ENCODE measurements at places on chromosomes 11 and 22.
A peak's percentile ranks its signal among the peaks of the same experiment; 100 is the strongest.

DNA sequence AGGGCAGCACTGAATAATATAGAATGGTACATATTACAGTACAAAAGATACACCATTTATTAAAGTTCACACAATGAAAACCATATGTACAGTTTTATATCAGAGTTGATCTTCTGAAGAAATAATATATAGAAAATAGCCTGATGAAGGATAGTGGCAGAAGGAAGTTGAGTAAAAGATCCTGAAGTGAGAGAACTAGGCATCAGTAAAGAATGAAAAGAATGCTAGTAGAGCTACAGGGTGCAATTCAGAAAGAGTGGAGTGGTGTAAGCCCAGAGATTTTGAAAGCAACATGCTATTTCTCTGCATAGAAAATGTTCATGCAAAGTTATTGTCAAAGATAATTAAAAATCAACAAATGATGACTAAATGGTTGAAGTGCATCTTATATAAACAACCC is 1552.7 kb upstream of the TENM4 start:
- DNase-seq, result no peak

GRCh38 chr11:17687946-17688670 is 31.3 kb upstream of the MYOD1 start:
- DNase-seq, result no peak

DNA sequence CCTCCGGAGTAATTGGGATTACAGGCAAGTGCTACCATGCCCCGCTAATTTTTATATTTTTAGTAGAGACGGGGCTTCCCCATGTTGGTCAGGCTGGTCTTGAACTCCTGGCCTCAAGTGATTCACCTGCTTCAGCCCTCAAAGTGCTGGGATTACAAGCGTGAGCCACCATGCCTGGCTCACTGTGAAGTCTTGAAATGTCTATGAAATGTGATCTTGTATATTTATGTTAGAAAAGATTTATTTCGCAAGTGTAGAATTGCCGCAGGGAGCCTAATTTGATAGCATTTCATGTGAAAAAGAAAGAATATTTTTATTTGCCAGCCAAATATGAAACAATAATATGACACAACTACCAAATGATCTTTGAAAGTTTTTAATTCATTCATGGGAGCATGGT is 52.1 kb downstream of the GRAMD1B start:
- DNase-seq, result no peak

DNA sequence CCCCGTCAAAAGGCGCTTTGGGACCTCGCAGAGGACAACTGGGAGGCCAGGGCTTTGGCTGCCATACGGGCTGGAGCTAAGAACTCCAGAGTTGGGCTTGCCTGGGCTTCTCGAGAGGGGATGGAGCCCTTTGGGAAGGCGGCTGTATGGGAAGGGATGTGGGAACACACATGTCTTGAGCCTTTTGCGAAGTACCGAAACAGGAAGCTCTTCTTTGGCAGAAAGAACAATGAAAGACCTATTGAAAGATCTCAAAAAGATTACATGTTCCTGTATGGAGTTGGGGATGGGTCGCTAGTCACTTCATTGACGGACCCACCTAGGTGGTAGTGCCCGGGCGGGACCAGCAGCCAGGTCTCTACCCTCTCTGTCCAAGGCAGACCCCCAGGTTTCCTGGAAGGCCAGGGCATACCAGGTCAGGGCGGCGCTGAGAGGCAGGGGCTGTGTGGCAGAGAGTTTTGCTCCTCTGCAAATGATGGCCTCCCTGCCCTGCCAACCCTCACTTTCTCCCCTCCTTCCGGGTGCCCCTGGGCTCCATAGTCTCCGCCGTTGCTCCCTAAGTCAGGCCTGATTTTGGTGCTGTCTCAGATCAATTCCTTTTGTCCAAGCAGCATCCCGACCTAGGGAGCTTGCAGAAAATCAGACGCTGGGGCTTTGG is 1.0 kb downstream of the ST14 start:
- no peak for DNase-seq

GRCh38 chr11:66676931-66677598 is 622 bp downstream of the RBM4B start:
- no peak for DNase-seq

GRCh38 chr11:57639321-57640067 is 10.2 kb downstream of the YPEL4 start:
- DNase-seq, result peak; percentile 57

DNA sequence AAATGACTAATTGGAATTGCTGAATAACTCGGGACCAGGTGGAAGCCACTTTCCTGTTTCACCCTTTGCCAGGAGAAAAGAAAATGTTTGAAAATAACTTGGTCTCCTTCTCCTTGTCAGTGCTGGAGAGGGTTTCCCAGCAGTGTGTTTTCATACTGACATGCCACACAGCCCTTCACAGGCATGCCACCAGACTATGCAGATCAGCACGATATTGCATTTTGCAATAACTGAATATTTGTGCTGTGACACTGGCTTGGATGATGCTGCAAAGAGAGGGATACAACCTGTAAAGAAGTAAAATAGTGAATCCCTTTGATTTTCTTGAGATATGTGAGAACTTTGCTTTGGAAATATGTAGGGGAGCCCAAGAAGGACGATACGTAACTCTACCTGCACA is 200.0 kb upstream of the NAV2 start:
- no peak for DNase-seq

GRCh38 chr11:88739524-88739923 is 326.3 kb downstream of the GRM5 start:
- no peak for DNase-seq

- no peak for DNase-seq
These were observed 679.9 kb downstream of the KCNA4 start for GRCh38 chr11:29336727-29337575.

DNA sequence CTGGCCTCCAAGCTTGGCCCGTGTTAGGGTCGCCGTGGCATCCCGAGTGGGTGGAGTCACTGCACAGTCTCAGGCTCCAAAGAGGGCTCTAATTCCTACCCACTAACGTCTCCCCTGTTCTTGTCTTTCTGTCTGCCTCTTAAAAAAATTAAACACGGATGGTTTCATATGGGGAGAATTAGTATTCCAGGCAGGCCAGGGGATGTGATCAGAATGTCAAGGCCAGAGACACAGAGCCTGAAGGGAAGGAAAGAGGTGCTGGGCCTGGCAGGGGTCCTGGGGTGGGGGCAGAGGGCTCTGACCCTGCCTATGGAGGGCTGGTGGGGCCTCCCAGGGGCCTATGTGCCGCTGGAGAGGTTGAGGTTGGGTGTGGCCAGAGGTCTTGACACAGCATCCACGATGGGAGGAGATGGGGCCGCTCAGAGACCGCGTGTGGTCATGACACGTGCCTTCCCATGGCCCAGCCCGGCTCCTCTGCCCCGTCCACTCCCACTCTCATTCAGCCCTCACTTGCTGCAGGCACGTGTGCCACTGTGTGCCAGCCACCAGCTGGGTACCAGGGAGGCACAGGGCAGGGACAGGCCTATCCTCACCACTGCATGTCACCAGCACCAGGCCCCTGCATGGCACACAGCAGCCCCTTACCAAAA is 56.5 kb downstream of the FLRT1 start:
- no peak for DNase-seq

GRCh38 chr22:38566726-38567504 is 3.1 kb downstream of the DMC1 start:
- no peak for DNase-seq

DNA sequence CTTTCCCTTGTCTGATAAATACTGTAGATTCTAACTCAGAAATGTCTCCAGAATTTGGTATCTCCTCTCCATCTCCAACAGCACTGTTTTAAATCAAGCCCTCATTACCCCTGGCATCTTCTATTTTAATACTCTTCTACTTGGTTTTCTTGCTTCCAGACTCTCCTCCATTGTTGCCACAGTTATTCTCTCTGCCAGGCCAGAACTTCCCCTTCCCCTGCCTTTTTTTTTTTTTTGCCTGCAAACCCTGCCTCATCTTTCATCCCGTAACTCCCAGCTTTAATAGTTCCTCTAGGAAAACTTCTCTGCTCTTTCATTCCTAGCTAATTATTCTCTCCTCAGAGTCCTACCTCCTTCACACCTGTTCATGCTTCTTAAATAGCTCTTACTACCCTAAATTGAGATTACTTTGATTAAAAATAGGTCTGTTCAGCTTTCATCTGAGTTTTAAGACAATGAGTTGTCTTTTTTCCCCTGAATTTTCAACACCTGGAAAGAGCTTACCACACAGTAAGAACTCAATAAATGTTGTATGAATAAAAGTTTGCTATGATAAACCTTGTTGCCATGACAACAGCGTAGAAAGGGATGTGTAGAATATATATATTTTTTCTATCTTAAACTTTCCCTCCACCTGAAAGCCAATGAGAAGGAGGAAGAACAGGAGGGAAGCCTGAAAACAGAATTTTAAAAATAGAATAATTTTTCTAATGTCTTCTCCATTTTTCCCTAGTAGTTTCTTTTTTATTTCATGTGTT is 3.6 kb downstream of the IL18 start:
- DNase-seq, result no peak

DNA sequence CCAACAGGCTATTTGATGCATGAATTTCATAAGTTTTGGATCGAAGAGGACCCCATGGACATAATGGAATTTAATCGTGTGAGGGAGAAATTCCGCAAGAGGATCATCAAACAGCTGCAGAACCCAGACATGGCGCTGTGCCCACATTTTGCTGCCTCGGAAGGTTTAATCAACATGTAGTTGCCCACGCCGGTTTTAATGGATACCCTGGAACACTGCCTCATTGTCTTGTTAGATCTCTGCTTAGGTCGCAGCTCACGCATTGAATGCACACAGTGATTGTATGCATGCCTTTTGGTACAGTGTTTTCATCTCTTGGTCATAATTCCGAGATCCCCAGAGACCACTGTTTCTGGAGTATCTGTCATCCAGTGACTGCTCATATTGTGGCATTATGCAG is 46.8 kb downstream of the SLN start:
- DNase-seq, result no peak

- no peak for DNase-seq
These were observed 166.1 kb upstream of the NTM start for GRCh38 chr11:131204282-131204681.

DNA sequence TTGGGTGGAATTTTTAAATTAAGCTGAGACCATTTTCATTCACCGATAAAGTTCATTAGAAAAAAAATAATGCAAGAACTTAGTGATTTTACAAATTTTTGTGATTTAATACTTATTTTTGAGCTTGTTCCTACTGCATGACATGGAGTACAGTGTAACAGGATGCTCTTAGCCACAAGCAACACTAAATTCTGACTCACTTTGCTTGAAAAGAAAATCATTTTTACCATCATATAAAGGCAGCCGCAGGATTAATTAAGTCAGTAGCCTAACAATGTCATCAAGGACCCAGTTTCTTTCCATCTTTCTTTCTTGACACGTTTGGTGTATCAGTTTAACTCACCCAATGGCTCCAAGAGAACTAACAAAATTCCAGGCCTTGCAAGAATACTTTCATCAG is 540.3 kb upstream of the LUZP2 start:
- no peak for DNase-seq

- no peak for DNase-seq
These were observed 76.9 kb downstream of the BCR start for GRCh38 chr22:23256986-23257888.

- no peak for DNase-seq
These were observed 14.1 kb downstream of the WT1 start for GRCh38 chr11:32420937-32421901.

- DNase-seq, result no peak
These were observed 11.2 kb upstream of the LINC01488 start for GRCh38 chr11:69470301-69470700.

DNA sequence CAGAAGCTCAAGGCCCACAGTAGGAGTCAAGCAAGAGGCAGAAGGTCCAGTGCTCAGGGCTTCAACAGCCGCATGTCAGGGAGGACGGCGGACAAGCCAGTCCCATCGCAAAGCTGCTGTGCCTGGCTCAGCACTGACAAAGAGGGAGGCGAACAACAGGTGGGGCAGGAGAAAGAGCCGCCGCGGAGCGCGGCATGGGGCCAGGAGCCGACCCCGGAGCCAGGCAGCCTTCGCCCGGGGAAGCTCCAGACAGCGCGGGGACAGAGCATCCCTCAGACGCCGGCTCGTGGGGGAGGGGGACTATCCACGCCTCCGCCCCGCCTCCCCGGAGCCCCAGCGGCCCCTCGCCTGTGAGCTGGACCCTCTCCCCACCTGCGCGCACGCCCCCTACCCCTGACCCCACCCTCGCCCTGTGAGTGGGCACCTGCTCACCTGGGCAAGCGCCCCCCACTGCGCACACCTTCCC is 369 bp downstream of the DHCR7 start:
- peak; percentile 65 for DNase-seq

DNA sequence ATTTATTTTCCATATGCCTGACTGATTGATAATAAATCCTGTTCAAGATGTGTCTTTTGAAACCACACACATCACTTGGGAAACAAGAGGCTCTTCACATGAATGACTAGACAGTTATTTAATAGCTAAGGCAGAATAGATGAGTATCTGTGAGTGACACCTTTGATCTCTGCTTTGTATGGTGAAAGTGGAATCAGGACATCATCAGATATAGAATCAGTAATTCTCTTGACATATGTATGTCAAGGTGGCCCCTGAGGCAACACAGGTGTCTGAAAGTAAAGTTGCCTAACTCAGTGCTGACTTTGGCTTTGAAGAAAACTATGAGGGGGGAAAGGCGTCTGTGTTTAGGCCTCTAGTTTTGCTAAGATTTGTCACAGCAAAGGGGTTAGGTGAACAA is 11.5 kb upstream of the CASP4 start:
- DNase-seq, result no peak

DNA sequence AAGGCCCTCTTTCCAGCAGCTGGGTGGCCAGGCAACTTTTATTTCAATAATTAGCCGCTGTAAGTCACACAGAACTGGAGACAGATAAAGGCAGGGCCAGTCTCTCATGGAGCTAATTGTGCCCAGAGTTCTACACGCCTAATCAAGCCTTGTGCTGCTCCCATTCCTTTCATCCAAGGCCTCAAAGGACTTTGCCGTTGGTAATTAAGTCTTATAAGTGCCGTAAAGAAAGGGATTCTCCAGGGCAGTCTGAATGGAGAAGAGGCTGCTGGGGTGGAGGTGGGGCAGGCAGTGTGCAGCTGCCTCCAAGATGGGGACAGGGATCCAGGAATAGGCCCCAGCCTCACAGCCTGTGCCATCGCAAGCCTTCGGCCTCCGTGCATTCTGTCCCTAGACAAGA is 357.9 kb downstream of the TENM4 start:
- DNase-seq, result no peak

GRCh38 chr11:78886616-78887015 is 312.0 kb upstream of the NARS2 start:
- no peak for DNase-seq

DNA sequence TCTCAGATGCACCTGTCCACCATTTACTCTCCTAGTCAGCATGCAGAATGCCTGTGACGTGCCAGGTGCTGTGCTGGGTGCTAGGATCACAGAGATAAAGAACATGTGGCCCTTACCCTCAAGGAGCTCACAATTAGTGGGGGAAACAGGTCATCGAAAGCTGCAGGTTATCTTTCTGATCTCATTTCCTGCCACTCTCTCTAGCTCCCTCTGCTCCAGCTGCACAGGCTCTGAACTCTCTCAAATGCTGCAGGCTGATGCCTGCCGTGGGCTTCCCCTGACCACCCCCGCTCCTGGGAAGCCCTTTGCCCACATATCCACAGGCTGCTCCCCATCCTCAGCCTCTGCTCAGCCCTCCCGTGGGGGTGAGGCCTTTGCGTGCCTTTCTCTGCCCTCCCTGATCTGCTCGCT is 29.6 kb downstream of the SHANK3 start:
- DNase-seq, result no peak

DNA sequence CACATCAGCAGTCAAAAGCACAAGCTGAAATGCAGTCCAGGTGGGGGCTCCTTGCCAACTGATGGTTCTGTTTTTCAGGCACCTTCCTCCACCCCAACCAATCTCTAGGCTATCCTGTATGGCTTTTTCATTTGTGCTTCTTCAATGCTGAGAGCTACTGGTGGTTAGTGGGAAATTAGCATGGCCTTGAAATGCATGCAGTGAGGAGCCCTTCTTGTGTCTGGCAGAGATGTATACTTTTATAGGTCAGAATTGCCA is 167.4 kb downstream of the NAV2 start:
- no peak for DNase-seq

Data from activated naive CD8-positive, alpha-beta T cell treated with anti-CD3 and anti-CD28 coated beads, Interleukin-2, amount 10 ng/mL, durations not matched to agents 7 days and 5 days (primary cell).